CD4-positive, alpha-beta memory T cell (primary cell): ENCODE measurements at places on chromosomes 6 and 20. TPM values are rescaled to one million over a fixed set of nuclear protein-coding genes. Genes with fewer than 3 reads are reported as not detected.
A peak's percentile ranks its signal among the peaks of the same experiment; 100 is the strongest.

DNA sequence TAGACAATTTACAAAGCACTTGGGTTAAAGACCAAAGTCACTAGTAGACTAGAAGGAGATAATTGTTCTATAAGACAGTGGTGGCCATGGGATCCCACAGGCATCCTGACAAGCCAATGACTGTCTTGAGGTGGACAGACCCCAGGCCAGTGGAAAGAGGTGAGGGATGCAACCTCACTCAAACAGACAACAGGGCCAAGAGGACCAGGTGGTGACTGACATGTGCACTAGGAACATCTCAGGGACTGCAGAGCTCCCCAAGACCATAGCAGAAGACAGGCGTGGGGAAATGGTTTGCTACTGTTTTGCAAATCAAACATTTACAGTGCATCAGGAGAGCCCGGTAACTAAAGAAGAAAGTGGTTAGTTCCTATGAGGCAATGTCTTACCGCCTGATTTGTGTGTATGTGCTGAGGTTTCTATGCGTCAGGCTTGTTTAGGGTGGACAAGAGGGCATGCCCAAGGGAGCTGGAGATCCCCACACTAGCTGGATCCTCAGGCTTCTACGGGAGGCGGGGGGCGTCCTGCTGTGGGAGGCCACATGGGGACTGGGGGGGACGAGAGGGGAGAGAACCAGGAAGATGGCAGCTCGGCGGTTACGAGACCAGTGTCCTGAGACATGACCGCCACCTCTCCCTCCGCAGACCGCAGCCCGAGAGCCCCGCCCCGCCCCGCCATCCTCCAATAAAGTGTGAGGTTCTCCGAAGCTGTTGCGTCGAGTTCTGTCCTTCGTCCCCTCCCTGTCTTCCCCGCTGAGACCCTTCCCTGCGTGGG, 623 bp upstream of the MRPS26 start:
- H3K27ac ChIP-seq, result peak overlapping the region; percentile 62
- peak; percentile 17 for DNase-seq
- no peaks in the 10 kb centered on the region for H3K27me3 ChIP-seq
- H3K4me3 ChIP-seq, result peak overlapping the region; percentile 66
- H3K4me1 ChIP-seq, result peaks cover 26% of the 10 kb centered on the region

DNA sequence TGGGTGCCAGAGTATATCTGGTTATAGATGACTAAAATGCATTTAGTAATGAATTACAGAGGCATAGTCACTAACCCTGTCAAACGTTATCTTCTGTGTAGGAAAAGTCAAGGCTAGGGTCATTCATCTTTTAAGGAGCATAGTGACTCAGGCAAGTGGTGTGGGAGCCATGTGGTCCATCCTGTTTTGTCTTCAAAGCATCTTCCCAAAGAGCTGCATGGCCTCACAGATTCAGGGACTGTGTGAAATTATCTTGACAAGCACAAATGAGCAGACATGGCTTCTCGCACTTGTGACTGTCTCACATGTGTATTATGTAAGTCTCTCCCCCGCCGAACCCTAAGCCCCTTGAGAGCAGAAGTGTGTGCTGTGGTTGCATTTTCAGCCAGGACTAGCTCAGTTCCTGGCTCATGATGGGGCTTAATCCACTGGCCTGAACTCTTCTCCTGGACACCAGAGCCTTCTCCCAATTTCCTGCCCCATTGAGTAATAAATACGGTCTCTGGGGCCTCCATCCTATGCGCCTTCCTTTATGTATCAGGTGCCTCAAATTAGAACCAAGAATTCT, 769.1 kb downstream of the QKI start:
- H3K27ac ChIP-seq, result no peak overlapping the region
- no peak overlapping the region for H3K4me3 ChIP-seq
- H3K4me1 ChIP-seq, result no peaks in the 10 kb centered on the region
- no peaks in the 10 kb centered on the region for H3K36me3 ChIP-seq

- H3K4me1 ChIP-seq, result no peaks in the 10 kb centered on the region
- H3K36me3 ChIP-seq, result no peaks in the 10 kb centered on the region
- no peak overlapping the region for H3K27ac ChIP-seq
- no peak for DNase-seq
- no peak overlapping the region for H3K4me3 ChIP-seq
Observed at GRCh38 chr6:43290905-43291355, 7.1 kb upstream of the SLC22A7 start.

GRCh38 chr6:7973584-7973983, 63.0 kb upstream of the TXNDC5 start:
- H3K27me3 ChIP-seq, result no peaks in the 10 kb centered on the region
- no peaks in the 10 kb centered on the region for H3K36me3 ChIP-seq
- H3K4me1 ChIP-seq, result no peaks in the 10 kb centered on the region
- no peak for DNase-seq
- no peak overlapping the region for H3K4me3 ChIP-seq

- H3K4me3 ChIP-seq, result peak overlapping the region; percentile 20
- no peaks in the 10 kb centered on the region for H3K36me3 ChIP-seq
- no peaks in the 10 kb centered on the region for H3K27me3 ChIP-seq
- H3K27ac ChIP-seq, result peak overlapping the region; percentile 75
Observed at GRCh38 chr6:110814102-110815014, 911 bp downstream of the CDK19 start.

DNA sequence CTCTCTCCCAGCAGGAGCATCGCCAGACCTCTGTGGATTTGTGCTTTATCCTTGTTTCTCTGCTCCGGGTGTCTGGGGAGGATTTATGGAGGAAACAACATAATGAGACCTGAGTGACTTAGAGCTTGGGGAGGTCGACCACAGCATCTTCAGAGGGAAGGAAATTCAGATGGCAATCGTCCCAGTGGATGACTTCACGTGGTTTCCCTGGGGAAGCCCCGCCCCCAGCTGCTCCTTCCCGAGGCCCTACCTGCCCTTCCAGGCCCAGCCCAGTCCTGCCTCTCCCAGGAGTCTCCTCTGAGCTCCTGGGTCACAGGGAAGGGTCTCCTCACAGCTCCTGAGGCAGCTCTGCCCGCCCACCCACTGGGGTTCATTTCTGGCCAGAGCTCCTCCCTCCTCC, 430.3 kb upstream of the SULF2 start:
- no peaks in the 10 kb centered on the region for H3K27me3 ChIP-seq
- H3K36me3 ChIP-seq, result no peaks in the 10 kb centered on the region
- no peaks in the 10 kb centered on the region for H3K4me1 ChIP-seq
- DNase-seq, result no peak
- H3K27ac ChIP-seq, result no peak overlapping the region

DNA sequence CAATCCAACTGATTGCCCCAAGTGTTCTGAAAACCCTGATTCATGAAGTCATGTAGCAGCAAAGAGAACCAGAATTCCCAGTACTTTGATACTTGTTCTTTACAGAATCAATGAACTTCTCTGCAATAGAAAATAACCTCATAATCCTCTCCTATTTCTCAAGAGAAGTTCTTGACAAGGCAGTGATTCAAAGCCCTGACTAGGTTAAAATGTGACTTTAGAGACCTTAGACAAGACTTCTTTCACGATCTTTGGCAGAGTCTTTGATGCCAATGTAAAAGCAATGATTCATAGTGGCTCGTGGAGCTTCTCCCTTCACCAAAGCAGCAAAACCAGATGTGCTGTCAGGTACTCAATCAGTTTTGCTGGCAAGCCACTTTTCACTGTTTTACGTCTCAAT, 95.2 kb downstream of the CDK19 start:
- H3K27ac ChIP-seq, result no peak overlapping the region
- no peaks in the 10 kb centered on the region for H3K36me3 ChIP-seq
- no peaks in the 10 kb centered on the region for H3K27me3 ChIP-seq
- no peaks in the 10 kb centered on the region for H3K4me1 ChIP-seq
- no peak overlapping the region for H3K4me3 ChIP-seq

DNA sequence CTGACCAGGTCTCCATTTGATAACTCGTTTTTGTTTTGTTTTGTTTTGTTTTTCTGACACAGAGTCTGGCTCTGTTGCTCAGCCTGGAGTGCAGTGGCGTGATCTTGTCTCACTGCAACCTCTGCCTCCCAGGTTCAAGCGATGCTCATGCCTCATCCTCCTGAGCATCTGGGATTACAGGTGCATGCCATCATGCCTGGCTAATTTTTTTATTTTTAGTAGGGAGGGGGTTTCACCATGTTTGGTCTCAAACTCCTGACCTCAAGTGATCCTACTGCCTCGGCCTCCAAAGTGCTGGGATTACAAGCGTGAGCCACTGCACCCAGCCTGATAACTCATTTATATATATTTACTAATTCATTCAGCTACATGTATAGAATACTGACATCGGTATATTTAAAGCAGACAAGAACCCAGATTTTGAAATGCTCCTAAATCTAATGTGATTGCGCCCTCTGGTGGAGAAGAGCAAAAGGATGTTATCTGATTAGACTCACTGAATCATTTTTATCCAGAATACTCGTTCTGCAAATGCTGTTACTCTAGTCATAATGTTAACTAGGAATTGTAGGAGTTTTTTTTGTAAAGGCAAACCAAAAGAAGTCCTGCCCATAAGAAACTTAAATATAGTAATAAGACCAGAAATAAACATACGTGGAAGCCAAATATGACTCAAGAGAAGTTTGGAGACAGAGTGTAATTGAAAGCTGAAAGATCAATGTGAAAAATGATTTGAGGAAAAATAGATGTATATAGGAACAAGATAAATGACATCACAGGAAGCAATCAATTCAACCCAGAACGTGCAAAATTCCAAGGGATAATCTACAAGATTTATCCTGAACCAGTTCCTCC, 5.3 kb upstream of the COL12A1 start:
- no peak overlapping the region for H3K4me3 ChIP-seq
- peaks cover 20% of the 10 kb centered on the region for H3K27me3 ChIP-seq
- peak; percentile 61 for DNase-seq

GRCh38 chr20:5551621-5552020, 198.6 kb upstream of the SHLD1 start:
- no peaks in the 10 kb centered on the region for H3K4me1 ChIP-seq
- no peak for DNase-seq
- H3K36me3 ChIP-seq, result peaks cover 50% of the 10 kb centered on the region
- H3K4me3 ChIP-seq, result no peak overlapping the region
- H3K27me3 ChIP-seq, result no peaks in the 10 kb centered on the region

GRCh38 chr6:31659649-31660380, 763 bp downstream of the C6orf47 start:
- H3K4me1 ChIP-seq, result peaks cover 61% of the 10 kb centered on the region
- peak overlapping the region; percentile 83 for H3K4me3 ChIP-seq
- H3K27me3 ChIP-seq, result no peaks in the 10 kb centered on the region
- H3K27ac ChIP-seq, result peak overlapping the region; percentile 84

DNA sequence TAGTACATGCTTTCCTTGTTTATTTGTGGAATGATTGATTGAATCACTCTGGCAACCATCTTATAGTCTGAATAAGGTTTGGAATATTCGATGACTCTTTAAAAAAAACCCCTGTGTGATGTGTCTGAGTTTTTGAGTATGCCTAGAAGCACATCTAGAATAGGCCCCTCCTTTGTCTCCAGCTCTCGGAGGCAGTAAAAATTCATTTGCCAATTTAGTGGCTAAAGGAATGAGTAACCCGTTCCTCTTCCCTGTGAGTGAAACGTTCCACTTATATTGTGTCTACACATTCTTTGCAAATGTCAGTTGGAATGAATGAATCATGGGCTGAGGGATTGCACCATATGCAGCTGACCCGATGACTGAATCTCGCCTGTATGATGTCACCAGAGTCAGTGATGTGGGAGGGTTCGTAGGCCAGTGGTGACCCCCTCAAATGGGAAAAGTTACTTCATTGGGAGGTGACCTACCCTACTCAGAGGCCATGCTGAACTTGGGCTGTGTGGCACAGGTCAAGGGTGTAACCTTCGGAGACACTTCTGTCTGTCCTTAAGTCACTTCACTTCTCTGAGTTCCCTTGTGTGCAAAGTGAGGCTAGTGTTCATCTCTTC, 21.6 kb downstream of the MOCS3 start:
- H3K4me1 ChIP-seq, result peaks cover 4% of the 10 kb centered on the region
- no peaks in the 10 kb centered on the region for H3K27me3 ChIP-seq
- no peak overlapping the region for H3K4me3 ChIP-seq
- no peak overlapping the region for H3K27ac ChIP-seq

DNA sequence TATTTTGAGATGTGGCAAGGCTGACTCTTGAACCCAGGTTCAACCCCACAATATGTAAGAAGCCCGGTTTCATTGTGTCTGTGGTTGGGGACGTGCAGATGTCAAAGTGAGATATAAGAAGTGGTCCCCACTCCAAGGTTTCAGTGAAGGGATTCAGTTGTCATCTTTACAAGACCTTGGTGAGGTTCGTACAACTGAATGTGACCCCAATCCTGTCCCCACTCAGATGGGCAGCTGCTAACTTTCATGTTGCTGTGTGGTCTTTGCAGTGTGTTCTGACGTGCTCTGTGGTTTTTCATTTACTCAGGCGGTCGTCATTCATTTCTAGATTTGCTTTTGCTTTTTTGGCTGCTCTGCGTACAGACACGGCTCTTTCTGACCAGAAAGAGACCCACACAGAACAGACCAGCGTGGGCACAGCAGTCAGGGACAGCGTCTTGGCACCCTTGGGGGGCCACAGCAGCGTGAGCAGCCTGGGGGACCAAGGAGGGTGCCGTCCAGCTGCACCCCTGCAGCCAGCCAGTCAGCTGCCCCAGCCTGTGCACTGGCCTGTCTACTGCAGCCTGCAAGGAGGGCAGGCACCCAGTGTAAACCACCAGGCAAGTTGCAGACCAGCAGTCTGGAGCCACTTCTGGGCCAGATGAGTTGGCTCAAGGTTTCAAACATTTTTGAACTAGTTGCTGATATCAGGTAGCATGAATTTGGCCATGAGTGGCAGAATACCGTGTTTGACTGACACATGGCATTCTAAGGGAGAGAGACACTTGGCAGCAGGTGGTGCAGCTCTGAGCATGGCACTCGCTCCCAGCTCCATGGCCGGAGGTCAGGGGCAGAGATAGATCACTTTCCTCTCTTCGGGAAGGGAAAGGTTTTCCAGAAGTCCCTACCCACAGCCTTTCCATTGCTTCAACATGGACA, 49.4 kb upstream of the IRF4 start:
- no peaks in the 10 kb centered on the region for H3K27me3 ChIP-seq
- no peak overlapping the region for H3K4me3 ChIP-seq
- H3K27ac ChIP-seq, result no peak overlapping the region
- H3K36me3 ChIP-seq, result no peaks in the 10 kb centered on the region

DNA sequence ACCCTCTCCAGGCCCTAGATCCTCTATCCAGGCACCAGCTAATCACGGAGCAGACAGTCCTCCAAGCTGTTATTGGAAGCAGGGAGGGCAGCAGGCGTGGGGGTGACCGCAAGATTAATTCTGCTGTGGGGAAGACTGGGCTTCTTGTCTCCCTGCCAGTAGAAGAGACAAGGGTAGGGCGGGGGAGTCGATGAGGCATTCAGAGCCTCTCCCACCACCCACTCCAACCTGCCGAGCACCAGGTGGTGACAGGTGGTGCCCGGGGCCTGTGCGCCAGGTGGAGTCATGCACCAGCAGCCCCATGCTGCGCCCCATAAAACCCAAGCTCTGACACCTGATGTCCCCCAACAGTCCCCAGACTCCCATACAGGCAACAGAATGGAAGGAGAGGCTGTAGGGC, 89.6 kb downstream of the CDH22 start:
- H3K4me1 ChIP-seq, result no peaks in the 10 kb centered on the region
- no peak for DNase-seq
- no peaks in the 10 kb centered on the region for H3K36me3 ChIP-seq
- no peak overlapping the region for H3K4me3 ChIP-seq
- H3K27me3 ChIP-seq, result no peaks in the 10 kb centered on the region

SERINC1 gene
- total RNA-seq, result 142 TPM

ADGRF1 gene
- not detected for total RNA-seq
